ENCODE measurements at places on chromosomes 3 and 15.

DNA sequence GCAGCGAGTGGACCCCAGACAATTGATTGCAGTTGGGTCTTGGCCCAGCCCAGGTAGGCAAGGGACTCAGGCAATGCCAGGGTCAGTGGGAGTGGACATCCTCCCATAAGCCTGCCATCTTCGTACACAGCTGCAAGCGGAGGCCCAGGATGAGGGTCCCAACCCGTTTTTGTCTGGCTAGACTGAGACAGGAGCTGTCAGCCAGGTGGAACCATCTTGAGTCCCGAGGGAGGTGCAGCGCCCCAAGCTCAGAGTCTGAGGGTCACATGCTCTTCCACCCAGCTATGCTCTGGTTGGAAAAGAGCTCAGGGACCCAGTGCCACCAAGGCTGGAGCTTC, 22.6 kb upstream of the IP6K2 start:
- DNase-seq, result no peak

DNA sequence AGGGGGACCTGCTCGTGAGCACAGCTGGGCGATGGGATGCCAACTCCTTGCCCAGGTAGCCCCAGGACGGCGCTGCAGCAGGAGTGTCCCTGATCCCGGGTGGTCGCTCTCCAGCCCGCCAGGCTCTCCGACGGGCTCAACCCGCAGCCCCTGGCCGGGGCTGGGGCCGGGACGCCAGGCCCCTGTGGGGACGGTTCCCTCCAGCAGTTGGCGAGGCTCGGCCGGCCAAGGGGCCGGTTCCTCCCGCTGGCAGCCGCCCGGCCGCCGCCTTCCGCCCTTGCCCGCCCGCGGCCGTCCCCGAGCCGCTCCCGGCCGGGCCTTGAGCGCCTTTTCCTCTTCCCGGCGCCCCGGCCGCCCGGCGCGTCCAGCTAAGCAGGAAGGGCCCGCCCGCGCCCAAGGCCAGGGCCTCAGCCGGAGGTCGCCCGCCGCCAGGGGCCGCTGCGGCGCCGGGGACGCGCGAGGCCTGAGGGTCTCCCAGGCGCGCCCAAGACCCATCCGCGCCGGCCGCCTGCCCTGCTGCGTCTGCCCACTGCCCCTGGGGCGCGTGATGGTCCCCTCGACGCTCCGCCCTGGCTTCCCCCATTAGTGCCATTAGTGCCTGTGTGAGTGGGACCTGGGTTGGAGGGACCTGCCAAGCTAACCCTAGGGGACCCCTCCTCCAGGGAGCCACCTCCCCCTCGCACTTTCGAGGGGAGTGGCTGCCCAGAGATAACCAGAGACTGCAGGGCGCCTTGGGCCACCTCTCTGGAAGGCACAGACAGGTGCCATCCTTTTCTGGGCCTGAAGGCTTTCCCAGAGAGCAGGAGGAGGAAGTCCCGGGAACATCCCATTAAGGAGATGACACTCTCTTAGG, 106.4 kb downstream of the FBLN2 start:
- no peak for DNase-seq

DNA sequence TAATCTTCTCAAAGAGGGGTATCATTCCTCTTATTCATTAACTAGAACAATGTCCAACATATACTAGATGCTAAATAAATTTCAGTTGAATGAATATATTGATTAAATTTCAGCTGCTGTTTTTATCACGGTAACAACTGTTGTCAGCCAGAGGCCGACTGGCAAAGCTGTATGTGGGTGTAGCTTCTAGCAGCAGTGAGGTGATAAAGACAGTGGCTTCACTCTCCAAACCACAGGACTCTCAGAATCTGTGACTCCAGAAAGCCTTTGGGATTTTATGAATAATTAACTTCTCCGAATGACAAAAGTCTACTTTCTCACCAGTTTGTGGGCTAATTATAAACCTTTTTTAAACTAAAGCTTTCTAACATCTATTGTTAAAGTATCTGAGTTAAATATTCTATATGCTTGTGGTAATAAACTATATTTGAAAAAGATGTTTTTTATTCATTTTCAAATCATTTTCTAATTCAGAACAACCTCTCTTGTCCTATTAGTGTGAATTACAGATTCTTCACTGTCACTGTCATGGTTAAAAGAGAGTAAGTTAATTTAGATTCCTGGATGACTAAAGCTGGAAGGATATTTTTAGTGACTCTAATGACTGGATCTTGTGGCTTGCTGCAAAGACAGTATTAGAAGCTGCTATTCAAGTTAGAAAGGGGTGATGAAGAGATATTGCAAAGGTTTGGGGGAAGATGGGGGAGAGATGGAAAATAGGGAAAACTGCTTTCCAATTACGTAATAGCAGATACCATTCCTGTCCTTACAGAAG, 796.4 kb upstream of the ARPP21 start:
- DNase-seq, result no peak

DNA sequence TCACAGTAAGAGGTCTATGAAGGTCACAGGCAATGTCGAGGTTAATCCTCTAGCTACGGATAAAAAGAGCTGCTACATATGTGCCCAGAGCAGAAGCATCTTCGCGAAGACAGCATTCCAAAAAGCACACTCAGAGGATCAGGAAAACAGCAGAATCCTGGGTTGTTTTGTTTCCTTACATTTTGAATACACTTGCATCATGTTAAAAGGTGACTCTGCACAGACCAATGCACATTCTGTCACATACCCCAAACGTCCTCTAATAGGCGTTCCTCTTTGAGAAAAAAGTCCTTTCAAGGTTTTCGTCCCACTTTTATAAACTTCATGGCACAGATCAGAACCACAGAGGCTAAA, 52.7 kb downstream of the VGLL4 start:
- DNase-seq, result no peak

- no peak for DNase-seq
Measured at GRCh38 chr3:181313335-181313734, 323.8 kb upstream of the DNAJC19 start.

- no peak for DNase-seq
Measured at GRCh38 chr3:182909318-182910040, 70.9 kb downstream of the DCUN1D1 start.

GRCh38 chr15:25565470-25566264, 126.8 kb upstream of the UBE3A start:
- DNase-seq, result no peak

GRCh38 chr15:79339588-79340314, 28.8 kb downstream of the TMED3 start:
- DNase-seq, result no peak

DNA sequence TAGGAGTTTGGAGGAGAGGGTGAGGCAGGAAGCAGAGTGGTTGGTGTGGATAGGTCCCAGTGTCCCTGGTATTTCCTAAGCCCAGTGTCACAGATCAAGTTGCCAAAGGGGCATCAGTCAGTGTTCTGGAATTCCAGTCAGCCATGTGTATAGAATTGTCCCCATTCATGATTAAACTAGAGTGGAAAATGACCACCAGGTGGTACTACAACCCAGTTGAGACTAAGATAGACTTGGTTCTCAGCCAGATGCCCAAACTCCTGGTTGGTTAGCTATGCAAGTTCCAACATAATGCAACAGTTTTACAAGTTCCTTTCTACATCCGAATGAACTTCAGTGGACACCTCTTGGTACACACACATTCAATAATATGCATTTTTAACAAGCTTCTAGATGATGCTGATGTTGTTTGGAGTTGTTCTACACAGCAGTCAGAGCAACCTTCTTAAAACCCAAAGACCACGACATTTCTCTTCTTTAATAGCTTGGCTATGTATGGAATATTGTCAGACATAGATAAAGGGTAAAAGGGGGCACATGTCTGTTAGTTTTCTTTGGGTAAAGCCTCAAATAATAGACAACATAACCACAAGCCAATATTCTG, 8.4 kb upstream of the ATR start:
- DNase-seq, result peak; percentile 60

DNA sequence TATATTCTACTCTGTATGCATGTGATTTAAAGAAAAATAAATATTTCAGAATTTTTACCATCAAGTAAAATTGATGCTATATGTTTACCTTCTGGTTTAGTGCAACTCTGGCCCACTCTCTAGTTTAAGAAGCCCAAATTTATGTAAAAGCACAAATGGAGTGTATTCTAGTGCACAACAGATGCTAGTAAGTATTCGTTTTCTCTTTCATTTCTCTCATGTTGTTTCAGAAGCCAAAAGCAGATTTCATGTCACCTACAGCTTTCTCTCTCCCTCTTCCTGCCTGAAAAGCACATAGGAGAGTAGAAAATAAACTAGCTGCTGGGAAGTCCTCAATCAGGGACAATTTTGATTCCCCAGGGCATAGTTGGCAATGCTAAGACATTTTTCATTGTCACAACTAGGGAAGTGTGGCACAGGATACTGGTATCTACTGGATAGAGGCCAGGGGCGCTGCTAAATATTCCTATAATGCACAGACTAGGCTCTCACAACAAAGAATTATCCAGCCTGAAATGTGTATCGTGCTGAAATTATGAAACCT, 147.4 kb upstream of the ARHGEF26 start:
- DNase-seq, result no peak

DNA sequence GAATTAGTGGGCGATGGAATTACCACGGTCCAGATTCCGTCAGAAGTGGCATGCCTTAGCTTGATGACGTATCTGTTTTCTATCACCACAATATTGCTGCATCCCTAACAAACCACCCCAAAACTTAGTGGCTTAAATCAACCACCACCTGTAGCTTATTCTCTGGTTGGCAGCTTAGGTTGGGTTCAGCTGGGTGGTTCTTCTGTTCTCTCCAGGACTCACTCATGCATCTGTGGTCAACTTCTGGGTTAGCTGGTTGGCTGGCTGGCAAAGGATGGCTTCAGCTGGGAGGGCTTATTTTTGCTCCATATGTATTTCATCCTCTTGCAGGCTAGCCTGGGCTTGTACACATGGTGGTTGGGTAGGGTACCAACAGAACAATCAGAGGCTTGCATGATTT, 288.8 kb upstream of the LRRFIP2 start:
- no peak for DNase-seq

DNA sequence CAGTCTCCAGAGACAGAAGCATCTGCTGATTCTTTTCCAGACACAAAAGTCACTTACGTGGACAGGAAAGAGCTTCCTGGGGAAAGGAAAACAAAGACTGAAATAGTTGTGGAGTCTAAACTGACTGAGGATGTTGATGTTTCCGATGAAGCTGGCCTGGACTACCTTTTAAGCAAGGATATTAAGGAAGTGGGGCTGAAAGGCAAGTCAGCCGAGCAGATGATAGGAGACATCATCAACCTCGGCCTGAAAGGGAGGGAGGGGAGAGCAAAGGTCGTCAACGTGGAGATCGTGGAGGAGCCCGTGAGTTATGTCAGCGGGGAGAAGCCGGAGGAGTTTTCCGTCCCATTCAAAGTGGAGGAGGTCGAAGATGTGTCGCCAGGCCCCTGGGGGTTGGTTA, 25.4 kb downstream of the SYNM start:
- no peak for DNase-seq

DNA sequence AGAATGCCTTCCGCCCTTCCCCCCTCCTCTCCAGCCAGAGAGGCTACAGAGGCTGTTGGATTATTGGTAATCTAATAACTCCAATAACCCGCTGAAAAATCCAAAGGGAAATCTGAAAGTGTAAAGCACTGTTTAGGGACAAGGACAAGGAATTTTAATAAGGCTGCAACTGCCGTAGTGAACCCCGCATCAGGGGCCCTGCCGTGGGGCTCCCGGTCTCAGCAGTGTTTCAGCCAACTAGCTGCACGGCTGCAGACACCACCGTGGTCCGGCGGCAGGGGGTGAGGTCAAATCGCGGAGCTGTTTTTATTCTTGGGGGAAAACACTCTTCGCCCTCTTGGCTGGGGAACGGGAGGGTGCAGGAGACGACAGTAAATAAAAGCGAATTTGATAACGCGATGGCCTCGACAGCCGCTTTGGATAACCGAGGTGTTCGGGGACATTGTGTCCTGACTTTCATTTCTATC, 6.1 kb downstream of the BCL6 start:
- no peak for DNase-seq

DNA sequence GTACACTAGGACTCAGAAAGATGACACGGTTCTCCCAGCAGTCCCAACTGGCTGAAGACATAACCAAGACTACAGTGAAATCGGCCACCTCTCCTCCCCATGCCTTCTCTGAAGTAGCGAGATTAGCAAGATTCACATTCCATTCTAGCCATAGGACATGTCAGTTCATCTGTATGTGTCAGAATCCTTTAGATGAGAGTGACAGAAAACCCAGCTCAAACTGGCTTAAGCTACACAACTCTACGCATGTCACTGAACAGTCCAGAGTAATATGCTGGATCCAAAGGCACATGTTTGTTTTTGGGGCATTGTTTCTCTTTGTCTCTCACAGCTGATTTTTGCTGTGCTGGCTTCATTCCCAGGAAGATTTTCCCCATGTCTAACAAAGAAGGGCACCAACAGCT, 75.8 kb downstream of the RARB start:
- DNase-seq, result no peak

GRCh38 chr15:47470983-47471382, 246.3 kb upstream of the SEMA6D start:
- no peak for DNase-seq

GRCh38 chr15:32671339-32672325, 30.1 kb downstream of the SCG5 start:
- no peak for DNase-seq

- no peak for DNase-seq
Measured at GRCh38 chr3:123767564-123768292, 116.4 kb downstream of the MYLK start.

- no peak for DNase-seq
Measured at GRCh38 chr3:97968376-97968775, 3.9 kb downstream of the RIOX2 start.

GRCh38 chr3:72436863-72437592, 411.2 kb downstream of the SHQ1 start:
- DNase-seq, result no peak
